Head of caudate nucleus (tissue), 42 donors: ENCODE measurements at places on chromosomes 4 and X.
A peak's percentile ranks its signal among the peaks of the same experiment; 100 is the strongest.

GRCh38 chr4:95693594-95693993 is 144.8 kb upstream of the UNC5C start:
- DNase-seq, result no peak

DNA sequence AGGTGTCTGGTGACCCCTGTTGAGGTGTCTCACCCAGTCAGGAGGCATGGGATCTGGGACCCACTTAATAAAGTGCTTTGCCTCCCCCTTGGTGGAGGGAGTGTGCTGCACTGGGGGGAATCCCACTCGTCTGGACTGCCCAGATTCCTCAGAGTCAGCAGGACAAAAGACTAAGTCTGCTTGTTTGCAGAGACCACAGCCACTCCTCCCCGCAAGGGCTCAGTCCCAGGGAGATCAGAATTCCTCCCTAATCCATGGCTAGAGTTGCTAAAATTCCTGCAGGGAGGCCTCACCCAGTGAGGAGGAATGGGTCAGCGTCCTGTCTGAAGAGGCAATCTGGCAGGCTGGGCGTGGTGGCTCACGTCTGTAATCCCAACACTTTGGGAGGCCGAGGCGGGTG is 442.2 kb downstream of the PABPC4L start:
- no peak for DNase-seq

DNA sequence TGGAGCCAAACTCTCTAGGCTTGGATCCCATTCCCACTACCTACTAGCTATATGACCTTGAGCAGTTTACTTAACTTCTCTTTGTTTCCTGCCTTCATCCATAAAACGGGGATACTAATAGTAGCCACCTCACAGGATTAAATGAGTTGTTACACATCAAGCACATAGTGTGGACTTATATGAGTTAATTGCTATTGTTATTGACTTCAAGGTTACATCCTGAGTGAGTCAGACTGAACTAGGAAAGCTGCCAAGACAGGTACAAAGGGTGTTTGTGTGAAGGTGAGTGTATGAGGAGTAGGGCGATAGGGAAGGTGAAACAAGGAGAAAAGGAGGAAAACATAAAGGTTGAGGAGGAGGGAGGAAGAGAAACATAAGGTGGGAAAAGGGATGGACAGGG is 32.2 kb downstream of the TFDP3 start:
- DNase-seq, result no peak

GRCh38 chrX:132559101-132559500 is 70.3 kb upstream of the MBNL3 start:
- no peak for DNase-seq

DNA sequence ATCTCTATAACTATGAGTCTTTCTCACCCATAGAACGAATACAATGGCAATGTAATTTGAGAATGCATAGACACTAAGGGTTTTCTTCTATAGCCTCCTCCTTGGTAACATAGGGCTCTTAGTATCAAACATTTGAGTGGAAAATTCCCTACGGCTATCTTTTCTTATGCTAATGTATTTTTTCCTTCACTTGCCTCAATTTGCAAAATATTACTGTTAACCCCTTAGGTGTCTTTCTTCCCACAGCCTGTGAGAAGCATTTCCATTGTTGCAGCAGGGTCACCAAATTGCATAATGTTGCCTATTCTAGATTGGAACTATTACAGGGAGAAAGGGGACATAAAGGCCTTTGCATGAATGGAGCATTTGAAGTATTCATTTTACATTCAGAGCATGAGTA is 140.5 kb upstream of the RAPGEF2 start:
- DNase-seq, result no peak

- DNase-seq, result no peak
Measured at GRCh38 chr4:7256984-7257810, 64.9 kb downstream of the SORCS2 start.

DNA sequence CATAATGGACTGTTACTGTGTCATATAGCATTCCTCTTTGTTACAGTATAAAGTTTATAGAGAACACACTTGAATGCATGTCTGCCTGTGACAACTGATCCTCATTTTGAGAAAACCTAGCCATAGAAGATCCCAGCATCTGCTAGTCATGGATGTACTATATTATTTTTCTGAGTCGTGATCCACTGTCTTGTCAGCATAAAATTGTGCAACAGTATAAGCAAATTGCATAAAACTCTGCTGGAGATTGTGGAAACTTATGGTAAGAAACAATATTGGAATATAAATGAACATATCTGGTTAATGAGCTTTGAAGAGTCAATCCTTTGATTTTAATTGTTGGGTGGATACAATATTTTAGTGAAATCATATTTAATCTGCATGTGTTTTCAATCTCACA is 3.6 kb downstream of the NEIL3 start:
- no peak for DNase-seq

GRCh38 chrX:128992107-128992971 is 531.0 kb downstream of the SMARCA1 start:
- DNase-seq, result no peak

GRCh38 chr4:40908702-40909362 is 159.1 kb downstream of the NSUN7 start:
- DNase-seq, result peak; percentile 73

DNA sequence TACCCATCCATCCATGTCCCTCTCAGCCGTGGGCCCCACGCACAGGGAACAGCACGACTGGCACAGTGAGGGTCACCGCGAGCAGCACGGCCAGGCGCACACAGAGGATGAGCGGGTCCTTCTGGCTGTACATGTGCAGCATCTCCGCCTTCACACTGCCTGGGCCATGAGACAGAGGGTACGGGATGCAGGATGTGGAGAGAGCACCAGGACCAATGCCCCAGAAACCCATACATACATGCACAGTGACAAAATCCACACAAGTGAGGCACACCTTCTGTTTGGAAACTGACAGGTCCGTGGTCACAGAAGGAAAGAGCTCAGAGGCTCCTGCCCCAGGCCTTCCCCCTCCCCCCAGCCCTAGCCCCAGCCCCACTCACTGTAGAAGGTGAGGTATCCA is 9.5 kb downstream of the SLC38A5 start:
- DNase-seq, result no peak

- DNase-seq, result no peak
Measured at GRCh38 chr4:143768007-143768591, 67.6 kb upstream of the FREM3 start.

DNA sequence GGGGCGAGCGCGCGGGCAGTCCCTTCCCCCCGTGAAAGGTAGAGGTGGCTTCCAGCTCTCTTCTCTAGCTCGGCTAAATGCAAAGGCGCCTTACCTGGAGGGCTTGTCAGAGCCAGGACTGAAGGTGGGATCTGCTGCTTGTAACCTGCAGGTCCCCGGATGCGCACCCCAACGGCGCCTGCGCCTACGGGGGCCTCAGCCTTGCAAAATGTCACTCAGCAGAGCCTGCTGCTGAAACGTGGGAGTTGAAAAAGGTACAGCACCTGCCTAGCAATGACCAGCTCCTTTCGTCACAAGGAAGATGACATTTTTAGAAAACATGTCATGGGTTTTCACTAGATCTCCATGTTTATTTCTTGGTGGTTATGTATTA is 583 bp downstream of the ABHD18 start:
- DNase-seq, result peak; percentile 69

DNA sequence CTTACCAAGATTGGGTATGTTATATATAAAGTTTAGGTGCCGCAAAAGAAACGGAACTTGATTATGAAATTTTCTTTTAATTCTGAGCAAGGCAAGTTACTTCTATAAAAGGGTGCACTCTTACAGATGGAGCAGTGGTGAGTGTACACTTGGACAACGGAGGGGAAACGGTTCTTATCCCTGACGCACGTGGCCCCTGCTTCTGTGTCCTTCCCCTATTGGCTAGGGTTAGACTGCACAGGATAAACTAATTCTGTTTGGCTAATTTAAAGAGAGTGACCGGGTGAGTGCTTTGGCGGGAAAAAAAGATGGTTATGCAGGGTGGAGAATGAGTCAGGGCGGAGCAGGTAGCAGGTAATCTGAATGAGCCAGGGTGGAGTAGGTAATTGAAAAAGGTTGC is 149.5 kb downstream of the GC start:
- no peak for DNase-seq

DNA sequence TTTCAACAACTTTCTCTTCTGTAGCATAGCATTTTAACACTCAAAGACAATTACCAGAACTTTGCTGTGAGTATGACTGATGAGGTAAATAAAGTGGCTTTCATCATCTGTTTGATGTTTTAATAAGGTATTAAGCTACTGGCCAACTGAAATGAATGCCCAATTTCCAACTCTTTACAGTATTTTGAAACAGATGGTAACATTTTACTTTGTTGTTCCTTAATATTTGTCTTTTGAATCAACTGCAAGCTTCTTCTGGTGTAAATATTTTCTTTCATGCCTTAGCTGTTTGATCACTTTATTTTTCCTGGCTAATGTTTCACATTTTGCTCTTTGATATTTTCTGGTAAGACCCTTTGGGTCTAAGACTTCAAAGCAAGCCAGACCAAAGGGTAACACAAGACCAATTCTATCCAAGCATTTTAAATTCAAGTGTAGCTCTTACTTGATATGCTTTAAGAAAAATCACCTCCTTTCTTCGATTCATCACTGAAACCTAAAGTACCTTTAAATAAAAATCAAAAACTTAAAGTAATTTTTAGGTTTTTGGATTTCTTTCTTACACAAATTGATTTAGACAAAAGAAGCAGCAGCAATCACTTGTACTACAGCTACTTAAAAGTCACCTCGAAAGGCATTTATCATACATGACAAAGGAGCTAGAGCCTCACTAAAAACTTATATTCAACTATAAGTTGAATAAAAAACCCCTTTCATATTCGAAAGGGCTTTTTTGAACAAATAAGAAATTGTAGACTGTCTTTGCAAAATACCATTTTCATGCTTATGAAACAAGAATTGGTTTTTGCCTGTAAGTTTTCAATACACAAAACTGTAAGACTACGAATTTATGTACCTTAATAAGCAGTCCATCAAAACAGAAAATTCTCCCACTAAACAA is 57.6 kb downstream of the TBCK start:
- DNase-seq, result no peak

GRCh38 chr4:173411106-173411693 is 12.3 kb upstream of the SCRG1 start:
- no peak for DNase-seq

GRCh38 chrX:21926527-21927278 is 13.8 kb upstream of the SMS start:
- DNase-seq, result no peak

GRCh38 chr4:128322311-128322710 is 34.7 kb upstream of the PGRMC2 start:
- DNase-seq, result no peak

- DNase-seq, result no peak
Measured at GRCh38 chr4:75779105-75779757, 54.9 kb downstream of the USO1 start.

- no peak for DNase-seq
Measured at GRCh38 chr4:133943081-133943480, 258.5 kb downstream of the PABPC4L start.

GRCh38 chr4:23332313-23332712 is 557.5 kb downstream of the PPARGC1A start:
- DNase-seq, result no peak

DNA sequence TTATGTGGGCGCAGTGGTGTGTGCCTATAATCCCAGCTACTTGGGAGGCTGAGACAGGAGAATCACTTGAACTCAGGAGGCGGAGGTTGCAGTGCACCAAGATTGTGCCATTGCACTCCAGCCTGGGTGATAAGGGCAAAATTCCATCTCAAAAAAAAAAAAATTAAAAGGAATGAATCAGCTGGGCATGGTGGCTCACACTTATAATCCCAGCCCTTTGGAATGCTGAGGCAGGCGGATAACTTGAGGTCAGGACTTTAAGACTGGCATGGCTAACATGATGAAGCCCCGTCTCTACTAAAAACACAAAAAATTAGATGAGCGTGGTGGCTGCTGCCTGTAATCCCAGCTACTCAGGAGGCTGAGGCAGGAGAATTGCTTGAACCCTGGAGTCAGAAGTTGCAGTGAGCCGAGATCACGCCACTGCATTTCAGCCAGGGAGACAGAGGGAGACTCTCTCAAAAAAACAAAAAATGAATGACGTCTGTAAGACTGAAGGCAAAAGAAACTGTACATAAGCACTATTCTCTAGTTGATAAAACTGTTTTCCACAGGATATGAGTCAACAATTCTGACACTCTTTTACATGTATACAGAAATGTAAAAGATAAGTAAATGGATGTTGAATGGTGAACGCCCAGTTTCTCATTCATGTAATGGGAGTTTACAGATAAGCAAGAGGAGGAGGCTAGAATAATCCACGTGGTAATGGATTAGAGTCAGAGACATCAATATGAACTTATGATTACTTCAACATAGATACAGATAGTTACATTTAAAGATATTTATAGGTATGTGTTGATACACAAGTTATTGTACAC is 22.2 kb downstream of the CENPC start:
- no peak for DNase-seq

DNA sequence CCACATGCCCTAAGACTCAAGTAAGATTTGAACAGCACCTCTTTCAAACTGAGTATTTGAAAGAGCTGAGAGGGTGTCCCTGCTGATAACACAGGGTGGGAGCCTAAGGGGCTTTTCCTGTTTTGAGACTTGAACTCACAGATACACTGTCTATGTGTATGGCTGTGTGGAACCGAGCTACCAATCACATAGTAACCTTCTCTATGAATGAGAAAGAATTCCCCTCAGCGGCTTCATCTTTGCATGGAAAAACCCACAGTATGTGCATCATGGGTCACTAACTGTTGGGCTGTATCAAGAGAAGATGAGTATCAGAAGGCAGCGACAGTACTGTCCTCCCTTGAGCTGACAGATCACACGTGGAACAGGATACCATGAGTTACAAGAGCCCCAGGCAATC is 336.3 kb downstream of the AFF2 start:
- DNase-seq, result no peak

DNA sequence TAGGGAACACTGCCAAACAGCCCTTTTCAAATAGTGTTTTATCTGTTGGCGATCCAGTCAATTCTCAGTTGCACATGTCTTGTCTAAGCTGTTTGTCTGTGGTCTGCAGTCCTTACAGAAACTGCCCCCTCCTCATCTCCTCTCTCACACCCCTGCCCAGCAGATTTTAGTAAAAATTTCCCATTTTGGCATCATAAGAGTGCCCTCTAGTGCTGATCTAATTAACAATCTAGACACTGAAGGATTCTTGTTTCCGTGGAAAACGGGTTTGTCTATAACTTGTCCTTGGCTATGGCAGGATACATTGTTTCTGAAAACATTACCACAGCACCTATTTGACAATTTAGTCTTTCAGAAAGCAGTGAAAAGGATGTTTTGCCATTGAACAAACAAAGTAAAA is 227.2 kb upstream of the MBNL3 start:
- no peak for DNase-seq

DNA sequence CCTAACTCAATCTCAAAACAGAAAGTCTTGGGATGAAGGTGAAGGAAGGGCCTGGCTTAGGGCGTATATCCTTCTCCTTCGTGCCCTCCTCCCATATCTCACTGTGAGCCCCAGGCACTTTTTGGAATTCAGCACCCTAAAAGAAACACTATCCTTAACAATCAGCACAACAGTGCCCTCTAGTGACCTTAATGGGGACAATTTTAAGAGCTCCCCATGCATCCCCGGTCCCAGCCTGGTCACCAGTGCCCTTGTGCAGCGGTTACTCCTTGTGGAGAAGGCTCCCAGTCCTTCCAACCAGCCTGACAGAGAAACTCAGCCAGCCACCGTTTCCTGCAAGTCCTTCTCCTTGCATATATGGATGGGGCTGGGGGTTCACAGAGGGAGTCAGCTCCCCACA is 4.2 kb downstream of the PAK3 start:
- DNase-seq, result no peak
